ENCODE measurements at places on chromosomes 13 and 19.

DNA sequence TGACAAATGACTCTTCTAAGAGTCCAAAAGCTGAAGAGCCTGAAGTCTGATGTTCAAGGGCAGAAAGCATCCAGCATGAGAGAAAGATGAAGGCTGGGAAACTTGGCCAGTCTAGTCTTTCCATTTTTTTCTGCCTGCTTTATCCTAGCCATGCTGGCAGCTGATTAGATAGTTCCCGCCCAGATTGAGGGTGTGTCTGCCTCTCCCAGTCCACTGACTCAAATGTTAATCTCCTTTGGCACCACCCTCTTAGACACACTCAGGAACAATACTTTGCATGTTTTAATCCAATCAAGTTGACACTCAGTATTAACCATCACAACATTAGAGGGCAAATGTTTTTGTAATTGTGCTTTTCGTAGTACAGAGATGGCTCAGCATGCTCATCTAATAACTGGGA, 267.5 kb upstream of the KLHL1 start:
- DNase-seq, result no peak

GRCh38 chr13:51638216-51638871, 54.1 kb downstream of the WDFY2 start:
- DNase-seq, result no peak

GRCh38 chr19:44770550-44771257, 7.0 kb upstream of the CBLC start:
- DNase-seq, result peak; percentile 40

DNA sequence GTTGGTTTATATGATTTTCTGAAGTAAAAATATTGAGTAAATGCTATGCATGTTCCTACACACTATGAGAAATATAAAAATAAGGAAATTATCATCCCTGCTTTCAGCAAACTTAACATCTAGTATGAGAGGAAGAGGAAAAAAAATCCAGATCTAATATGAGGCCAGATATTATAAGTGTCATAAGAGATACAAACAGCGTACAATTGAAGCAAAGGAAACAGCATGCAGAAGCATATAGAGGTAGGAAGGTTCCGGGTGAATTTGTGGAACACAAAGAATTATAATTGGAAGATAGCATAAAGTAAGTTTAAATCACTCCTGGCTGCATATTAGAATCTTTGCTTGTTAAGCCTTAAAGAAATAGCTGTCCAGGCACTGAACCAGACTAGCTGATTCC, 88.3 kb downstream of the PDS5B start:
- no peak for DNase-seq

DNA sequence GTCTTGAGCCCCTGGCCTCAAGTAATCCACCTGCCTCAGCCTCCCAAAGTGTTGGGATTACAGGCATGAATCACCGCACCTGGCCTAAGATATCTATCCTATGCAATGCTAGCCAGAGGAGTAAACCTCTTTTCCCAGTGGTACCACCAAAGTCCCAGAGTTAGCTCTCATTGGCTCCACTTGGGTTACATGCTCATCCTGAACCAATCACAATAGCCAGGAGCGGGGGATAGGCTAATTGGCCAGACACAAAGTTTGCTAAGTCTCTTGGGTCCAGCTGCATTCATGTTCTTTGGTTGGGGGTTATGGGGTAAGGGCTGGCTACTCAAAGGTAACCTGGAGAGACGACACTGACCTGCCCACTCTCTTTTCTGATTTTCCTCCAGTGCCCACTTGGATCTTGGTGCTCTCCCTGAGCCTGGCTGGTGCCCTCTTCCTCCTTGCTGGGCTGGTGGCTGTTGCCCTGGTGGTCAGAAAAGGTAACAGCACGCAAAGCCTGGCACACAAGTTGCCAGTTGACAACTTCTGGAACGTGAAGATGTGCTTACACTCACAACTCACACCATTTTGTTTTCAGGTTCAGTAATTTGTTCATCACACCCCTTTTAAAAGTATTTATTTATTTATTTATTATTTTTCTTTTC, 7.8 kb downstream of the C19orf38 start:
- DNase-seq, result no peak

DNA sequence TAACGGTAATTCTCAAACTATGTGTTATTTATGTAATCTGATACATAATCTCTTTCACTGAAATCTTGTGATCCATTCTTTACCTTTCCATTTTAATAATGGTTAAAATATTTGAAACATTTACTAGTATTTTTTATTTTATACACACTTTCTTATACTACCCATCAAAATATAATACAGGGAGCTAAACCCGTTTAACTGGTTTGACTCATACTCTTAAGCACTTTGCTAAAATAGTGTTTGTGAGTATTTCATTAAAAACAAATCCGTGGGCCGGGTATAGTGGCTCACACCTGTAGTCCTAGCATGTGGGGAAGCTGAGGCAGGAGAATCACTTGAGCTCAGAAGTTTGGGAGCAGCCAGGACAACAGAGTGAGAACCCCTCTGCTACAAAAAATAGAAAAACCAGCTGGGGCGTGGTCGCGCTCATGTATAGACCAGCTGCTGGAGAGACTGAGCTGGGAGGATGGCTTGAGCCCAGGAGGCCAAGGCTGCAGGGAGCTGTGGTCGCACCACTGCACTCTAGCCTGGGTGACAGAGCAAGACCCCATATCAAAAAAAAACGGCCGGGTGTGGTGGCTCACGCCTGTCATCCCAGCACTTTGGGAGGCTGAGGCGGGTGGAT, 43.8 kb upstream of the DCUN1D2 start:
- DNase-seq, result no peak

- DNase-seq, result no peak
Observed at GRCh38 chr19:43638995-43639518, 593 bp downstream of the CADM4 start.

GRCh38 chr19:30263830-30264381, 108.3 kb upstream of the ZNF536 start:
- DNase-seq, result no peak

GRCh38 chr13:90454002-90454636, 893.4 kb upstream of the MIR17HG start:
- DNase-seq, result no peak

GRCh38 chr13:33978653-33979052, 160.7 kb downstream of the RFC3 start:
- no peak for DNase-seq

GRCh38 chr13:59024434-59024833, 1139.3 kb downstream of the DIAPH3 start:
- no peak for DNase-seq
